ENCODE measurements at places on chromosomes 7 and 10.

GRCh38 chr10:128087884-128088709 is 38.1 kb downstream of the MKI67 start:
- DNase-seq = no peak

GRCh38 chr7:117610396-117610795 is 130.6 kb downstream of the CFTR start:
- no peak for DNase-seq

- no peak for DNase-seq
These were observed 42.0 kb downstream of the ZC3HC1 start for GRCh38 chr7:130008941-130009847.

DNA sequence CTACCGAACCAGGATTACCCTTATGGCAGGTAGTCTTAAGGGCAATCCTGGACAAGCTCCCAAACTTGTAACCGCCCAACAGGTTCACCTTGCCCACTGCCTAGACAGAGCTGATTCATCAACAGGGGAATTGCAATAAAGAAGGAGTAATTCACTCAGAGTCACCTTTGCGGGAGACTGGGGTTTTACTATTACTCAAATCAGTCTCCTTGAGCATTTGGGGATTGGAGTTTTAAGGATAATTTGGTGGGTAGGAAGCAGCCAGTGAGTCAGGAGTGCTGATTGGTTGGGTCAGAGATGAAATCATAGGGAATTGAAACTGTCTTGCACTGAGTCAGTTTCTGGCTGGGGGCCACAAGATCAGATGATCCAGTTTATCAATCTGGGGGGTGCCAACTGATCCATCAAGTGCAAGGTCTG is 25.3 kb downstream of the HK1 start:
- no peak for DNase-seq

DNA sequence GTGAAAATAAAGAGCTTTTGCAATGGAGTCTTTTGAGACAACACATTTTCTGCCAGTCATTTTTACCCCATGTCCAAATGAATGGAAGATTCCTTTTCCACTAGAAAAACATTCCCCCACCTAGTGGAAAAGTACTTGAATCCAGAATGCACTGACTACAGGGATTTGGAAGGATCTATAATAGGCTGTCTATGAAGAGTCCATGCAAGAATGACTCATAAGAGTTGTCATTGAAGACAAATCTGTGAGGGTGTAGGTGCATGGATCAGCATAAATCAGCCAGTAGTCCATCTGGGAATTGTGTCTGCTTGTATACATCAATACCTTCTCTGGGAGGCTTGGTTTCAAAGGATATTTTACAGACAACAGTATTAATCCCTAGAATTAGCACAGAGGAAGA is 32.5 kb upstream of the TRUB1 start:
- DNase-seq = no peak

GRCh38 chr7:101543846-101544245 is 85.2 kb downstream of the MYL10 start:
- DNase-seq = no peak

DNA sequence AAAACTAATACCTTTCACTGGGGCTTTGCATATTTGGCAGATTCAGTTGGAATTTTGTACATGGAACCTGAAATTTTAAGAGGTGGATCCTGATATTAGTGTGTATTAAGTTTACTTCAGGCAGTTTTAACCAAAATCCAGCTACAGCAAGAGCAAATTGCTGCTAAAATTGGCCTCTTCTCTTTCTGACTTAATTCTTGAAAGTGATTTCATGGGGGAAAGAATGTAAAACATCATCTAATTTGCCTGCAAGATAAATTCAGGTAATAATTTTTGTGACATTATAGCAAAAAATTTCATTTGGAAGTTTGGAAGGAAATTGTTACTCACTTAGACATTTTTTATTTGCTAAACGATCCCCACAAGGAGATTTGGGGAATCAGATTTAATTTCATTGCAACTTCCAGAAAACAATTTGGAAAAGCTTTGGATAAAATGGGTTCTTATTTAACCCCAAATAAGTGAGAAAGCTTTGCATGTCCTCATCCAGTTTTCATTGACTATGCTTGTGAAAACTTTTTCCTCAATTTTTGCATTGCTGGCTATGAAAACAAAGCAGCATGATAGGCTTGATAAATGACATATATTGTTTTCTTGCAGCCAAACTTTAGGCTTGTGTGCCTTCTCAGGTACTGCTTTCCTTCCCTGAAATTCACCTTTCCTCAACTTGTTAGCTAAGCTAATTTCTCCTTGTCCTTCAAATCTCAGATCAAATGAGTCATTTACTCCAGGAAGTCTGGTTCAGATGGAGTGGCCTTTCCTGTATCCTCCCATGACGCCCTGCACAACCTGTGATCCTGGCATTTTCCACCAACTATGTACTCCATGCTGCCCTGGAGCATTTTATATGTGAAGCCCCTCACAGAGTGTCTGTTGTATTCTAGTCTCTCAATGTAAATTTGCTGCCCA is 27.4 kb upstream of the ZNF438 start:
- no peak for DNase-seq

DNA sequence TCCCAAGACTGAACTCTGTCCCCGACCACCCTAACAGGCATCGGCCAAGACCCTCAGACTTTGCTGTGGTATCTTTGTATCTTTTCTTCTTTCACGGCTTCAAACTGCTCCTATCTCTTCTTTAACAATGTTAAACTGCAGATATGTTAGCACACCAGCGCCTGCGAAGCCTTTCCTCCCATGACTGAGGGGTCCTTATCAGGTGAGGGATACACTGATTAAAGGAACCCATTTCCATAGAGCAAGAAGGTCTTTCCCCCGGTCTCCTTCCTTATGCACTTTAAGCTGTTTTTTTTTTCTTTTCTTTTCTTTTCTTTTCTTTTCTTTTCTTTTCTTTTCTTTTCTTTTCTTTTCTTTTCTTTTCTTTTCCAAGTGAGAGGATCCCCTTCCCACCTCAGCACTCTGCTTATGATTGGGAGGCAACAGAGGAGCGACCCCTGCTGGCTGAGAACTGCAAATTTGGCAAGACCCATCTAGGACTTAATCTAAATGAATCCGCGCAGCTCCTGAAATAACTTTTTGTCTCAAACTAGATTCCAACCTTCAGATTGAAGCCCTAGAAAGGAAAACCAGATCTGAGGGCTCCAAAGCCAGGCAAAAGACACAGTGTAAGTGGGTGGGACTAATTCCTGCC is 109.9 kb downstream of the ITGB8 start:
- no peak for DNase-seq

- no peak for DNase-seq
These were observed 5.5 kb upstream of the CTBP2 start for GRCh38 chr10:125165584-125166573.

DNA sequence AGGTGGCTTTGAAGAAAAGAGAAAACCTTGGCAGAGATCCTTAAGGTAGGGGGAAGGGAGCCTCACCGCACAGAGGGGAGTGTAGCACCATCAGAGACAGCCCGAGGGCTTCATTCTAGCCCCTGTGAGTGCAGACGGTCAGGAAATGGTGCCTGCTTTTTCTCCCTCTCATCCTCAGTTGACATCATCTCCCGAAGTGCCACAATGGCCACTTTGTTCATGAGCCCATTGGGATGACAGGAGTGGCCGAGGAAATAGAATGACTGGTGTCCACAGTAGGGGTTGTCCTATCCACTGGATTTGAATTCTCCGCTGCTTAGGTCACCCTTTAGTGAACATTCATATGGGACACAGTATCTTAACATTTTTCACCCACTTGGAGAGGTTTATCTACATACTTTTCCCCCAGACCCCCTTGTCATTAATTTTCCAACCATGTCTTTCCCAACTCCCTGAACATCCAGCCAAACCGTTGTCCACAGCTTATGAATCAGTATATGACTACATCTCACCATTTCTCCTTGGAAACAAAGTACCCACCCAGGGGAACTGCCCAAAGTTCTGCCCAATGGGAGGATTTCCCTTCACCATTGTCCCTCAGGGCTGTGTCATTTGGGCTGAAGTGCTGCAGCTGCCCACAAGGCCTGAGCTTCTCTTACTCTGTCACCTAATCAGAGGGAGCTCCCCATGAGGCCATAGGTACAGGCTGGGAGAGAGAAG is 108.8 kb downstream of the ADCY1 start:
- DNase-seq = no peak

DNA sequence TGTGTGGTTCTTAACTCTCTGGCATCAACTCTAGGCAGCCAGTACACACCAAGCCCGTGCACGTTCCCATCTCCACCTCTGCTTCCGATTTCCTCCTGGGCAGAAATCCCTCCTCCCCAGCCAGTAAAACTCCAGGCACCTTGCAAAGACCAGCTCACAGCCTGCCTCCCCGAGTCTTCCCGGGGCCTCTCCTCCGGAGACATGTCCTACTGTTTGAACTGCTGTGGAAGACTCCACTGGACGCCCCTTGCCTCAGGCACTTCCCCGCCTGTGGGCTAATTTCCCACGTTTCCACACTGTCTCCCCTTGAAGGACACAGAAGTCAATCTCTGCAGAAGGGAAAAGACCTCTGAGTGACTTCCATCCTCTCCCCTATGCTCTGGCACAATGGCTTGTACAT is 210.7 kb upstream of the FRMD4A start:
- no peak for DNase-seq

DNA sequence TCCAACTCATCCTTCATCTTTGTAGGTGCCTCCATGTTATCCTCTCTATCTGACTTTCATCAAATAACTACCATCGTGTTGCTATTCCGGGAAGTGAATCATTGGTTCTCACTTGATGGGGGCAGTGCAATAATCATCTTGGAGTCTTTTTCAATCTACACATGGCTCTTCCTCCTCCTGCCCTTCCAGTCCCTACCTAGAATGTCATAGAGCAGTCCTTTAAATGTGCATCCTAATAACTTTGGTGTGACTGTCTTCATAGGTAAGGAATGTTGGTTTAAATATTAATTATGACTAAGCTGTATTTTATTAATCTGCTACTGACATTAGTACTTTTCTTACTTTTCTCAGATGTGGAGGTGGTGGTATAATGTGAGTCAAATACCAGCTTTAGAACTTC is 8.4 kb upstream of the CDK14 start:
- no peak for DNase-seq

DNA sequence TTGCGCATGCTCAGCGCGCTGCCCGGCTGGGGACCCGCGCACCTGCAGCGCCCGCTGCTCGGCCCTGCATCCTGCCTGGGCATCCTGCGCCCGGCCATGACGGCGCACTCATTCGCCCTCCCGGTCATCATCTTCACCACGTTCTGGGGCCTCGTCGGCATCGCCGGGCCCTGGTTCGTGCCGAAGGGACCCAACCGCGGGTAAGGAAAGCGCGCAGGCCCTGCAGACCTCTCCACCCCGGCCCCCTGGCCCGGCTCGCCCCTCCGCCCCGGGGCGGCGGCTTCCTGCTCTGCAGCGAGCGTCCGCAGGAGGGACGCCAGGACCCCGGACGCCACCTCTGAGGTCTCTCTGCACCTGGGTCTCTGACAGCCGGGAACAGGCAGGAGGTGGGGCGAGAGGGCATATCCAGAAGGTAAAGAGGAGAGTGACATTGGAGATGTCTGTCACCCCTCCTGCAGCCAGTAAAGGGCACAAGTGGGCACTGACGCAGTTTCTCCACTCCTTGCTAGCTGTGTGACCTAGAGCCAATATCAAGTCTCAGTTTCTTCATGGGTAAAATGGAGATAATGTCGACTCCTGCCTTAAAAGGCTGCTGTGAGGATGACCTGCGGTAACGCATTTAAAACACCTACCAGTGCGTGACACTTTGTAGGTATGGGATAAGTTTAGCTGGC is 338 bp downstream of the ATP6V0E2 start:
- DNase-seq = no peak

GRCh38 chr10:77493851-77494261 is 143.8 kb downstream of the KCNMA1 start:
- DNase-seq = no peak

DNA sequence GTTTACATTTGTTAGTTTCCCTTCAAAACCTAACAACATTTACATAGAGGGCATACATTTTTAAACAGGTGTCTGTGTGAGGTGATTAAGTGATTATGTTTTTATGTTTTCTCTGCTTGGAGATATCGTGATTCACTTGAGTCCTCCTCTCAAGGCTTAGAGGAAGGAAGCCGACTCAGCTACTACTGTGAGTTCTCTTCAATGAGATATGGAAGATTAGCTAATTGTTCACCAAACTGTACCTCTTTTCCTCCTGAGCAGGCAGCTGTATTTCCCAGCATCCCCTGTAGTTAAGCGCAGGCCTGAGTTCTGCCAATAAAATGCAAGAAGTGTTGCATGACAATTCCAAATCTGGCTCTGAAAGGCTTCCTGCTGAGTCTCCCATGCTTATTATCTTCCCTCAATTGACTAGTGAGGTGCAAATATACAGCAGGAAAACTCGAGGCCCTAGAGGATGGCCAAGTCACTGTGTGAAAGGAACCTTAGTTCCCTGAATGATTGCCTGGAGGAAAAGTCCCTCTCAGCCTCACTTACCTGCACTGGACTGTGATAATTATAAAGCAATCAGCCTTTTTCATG is 528.7 kb downstream of the GRM8 start:
- DNase-seq = no peak

- DNase-seq = no peak
These were observed 33.6 kb upstream of the AGR3 start for GRCh38 chr7:16915405-16915804.

DNA sequence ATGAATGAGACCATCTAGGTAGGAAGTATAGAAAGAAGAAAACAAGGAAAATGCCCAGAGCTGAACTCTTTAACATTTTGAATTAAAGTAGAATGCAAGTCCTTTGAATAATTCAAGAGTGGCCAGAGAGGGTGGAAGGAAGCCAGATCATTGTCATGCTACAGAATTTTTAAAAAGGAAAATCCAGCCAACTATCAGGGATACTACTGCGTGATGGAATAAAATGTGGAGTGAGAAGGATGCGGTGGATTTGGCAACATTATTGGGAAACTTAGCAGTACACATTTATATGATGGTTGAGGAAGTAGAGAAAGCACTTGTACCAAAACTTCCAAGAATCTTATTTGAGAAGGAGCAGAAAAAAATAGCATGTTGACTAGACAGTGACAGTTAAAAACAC is 261.6 kb downstream of the GPR158 start:
- no peak for DNase-seq

DNA sequence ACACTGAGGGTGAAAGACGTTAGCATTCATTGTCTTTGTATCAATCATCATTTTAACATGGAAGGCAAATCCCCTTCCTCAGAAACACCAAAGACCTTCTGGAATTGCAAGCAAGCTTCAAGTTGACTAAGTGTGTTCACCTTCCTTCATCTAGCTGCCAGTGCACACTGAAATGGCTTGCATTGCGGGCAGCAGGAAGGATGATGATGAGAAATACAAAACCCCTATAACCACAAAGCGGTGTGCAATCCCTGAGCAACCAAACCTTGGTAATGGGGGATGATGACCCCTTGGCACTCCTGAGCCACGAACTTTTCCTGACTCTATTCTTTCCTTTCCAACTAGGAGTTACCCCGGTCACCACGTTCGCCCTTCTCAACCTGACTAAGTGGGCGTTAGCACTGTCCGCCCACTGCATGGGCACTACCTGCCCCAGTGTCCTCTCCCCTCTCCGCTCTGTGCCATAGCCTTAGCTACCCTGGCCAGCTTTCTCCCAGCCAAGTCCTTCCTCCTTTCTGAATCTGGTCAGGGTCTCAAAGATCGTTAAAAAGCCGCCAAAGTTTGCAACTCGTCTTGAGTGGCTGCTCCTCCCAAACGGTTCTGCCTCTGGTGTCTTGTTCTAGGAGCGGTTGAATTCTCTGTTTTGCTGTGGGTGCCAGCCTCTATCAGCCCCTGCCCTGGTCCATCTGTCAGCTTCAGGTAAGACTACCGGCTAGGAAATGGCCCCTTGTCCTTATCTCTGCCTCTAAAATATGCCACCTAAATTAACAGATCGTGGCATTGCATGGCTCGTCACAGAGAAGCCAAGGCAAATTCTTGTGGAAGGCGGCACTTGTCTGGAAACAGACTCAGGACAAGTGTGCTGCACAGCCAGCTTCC is 586 bp upstream of the AOC1 start:
- DNase-seq = no peak

- no peak for DNase-seq
These were observed 408.6 kb upstream of the PRKCQ start for GRCh38 chr10:6988654-6989053.

Measured in T-helper 2 cell treated with Interferon-gamma antibody and Interleukin-4, amounts not matched to agents 5 μg/mL and 100 μg/mL, for 36 hours (primary cell).